Activated CD4-positive, alpha-beta T cell treated with anti-CD3 and anti-CD28 coated beads, Interleukin-2, amount 50 U/mL, for 16 hours (primary cell): ENCODE measurements at places on chromosomes 13 and 19.

DNA sequence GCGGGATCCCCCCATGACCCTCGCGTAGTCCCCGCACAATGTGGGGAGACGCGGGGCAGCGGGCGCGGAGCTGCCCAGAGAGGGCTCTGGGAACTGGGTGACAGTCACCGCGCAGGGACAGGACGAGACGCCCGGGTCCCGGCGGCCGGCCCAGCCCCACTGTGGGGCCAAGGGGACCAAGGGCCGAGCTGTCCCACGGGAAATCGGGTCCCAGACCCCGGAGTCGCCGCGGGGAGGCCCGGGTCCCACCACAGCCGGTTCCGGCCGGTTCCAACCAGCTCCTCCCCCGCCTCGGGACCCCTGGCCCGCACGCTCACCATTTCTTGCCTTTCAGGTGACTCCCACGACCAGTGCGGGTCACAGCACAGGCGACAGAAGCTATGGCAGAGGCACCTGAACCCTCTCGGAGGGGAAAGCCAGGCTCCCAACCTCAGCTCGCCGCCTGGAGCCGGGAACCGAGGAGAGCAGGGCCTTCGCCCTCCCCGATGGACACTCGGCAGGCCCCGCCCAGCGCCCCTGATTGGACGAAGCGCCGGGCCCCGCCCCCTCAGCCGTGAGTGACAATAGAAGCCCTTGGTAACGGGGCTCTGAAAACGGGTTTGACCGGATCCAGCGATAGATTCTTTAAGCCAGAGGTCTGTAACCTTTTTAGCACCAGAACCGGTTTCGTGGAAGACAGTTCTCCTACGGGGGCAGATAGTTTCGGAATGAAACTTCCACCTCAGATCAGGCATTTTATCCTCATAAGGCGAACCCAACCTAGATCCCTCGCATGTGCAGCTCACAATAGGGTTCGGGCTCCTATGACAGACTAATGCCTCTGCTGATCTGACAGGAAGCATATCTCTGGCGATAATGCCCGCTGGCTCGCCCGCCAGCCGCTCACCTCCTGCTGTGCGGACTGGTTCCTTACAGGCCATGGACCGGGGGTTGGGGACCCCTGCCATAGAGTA is at the start of gene ZNF433:
ZNF433 (minus strand) TSS at position 460 of the 953 bp plus-strand sequence; CDS start at position 320, 140 bp downstream.
- DNase-seq: peak; percentile 27

- DNase-seq: no peak
These were observed 63.7 kb downstream of the KL start for GRCh38 chr13:33079960-33080359.

DNA sequence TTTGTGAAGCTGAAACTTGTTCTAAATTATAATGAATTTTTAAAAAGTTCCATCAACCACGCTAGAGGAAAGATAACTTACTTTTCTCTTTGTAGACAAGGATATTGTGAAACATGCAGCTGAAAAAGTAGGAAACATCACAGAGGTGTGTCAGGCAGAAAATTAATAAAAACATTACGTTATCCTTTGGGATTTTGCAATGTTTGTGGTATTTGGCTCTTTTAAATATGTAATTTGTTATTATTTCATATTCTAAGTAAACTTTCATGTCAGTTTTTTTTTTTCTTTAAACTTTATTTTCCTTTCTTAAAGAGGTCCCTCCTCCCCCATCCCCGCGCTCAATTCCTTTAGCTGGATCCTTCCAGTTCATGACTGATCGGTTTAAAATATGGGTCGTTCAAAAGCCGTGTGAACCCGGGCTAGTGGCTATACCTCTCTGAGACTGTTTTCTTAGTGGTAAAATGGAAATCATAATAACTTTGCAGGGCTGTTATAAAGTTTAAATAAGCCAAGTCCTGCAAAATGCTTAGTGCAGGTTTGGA is 740 bp upstream of the CCDC61 start:
- no peak for DNase-seq

DNA sequence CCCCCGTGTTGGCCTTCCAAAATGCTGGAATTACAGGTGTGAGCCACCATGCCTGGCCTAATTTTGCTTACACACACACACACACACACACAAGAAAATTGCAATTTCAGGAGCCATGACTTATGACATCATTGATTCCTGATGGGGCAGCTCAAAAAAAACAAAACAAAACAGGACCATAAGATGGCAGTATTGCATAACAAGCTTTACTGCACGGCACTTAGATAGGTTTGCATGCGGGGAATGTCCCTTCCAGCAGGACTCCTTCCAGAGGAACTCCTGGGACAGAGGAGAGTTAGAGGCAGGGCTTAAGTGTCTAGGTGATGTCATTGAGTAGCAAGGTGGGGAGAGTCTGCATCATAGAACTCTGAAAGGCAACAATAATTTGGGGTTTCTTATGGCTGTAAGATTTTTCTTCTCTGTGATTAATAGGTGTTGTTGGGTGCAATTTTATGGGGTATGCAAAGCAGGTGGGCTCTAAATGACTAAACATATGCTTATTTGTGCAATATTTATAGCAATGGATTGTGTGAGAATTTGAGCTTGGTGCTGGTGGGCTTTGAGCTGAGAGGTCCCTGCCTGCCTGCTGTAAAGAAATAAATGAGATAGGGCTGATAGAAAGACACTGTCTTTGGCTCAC is 9.0 kb upstream of the ACSBG2 start:
- peak; percentile 39 for DNase-seq

DNA sequence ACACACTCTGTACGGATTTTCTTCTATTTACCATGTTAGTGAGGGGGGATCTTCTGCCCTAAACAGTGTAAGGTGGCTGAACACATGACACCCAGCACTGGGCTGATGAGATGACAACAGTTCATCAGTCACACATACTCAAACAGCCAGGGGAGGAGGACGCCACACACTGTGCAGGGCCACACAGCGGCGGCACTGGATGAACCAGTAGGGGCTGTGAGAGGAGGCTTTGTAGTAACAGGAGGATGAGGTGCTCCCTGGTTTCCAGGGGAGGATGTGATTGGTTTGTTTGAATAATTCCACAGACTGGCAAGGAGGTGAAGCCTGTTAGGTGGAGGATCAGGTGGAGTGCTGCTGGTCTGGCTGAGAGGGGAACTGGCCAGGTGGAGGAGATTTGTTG is 16.3 kb upstream of the GTF3A start:
- DNase-seq: no peak

- no peak for DNase-seq
These were observed 15.4 kb upstream of the IRGC start for GRCh38 chr19:43700395-43701000.

DNA sequence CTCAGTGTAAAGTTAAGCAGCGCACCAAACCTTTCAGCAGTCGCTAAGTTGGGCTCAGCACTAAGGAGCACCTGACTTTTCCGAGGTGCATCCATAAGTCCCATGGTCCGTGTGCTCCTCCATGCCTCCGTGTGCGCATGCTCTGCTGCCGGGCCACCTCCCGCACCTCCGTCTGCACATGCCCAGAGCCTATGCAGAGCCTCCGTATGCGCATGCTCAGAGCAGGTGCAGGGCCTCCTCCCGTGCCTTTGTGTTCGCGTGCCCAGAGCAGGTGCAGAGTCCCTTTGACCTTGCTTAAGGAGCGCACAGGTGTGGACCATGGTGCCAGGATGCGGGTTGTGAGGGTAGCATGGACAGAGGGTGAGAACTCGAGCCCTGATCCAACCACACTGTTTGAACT is 46.0 kb downstream of the ATP11A start:
- DNase-seq: no peak
